ENCODE measurements at places on chromosomes 2 and 18.
A peak's percentile ranks its signal among the peaks of the same experiment; 100 is the strongest.

DNA sequence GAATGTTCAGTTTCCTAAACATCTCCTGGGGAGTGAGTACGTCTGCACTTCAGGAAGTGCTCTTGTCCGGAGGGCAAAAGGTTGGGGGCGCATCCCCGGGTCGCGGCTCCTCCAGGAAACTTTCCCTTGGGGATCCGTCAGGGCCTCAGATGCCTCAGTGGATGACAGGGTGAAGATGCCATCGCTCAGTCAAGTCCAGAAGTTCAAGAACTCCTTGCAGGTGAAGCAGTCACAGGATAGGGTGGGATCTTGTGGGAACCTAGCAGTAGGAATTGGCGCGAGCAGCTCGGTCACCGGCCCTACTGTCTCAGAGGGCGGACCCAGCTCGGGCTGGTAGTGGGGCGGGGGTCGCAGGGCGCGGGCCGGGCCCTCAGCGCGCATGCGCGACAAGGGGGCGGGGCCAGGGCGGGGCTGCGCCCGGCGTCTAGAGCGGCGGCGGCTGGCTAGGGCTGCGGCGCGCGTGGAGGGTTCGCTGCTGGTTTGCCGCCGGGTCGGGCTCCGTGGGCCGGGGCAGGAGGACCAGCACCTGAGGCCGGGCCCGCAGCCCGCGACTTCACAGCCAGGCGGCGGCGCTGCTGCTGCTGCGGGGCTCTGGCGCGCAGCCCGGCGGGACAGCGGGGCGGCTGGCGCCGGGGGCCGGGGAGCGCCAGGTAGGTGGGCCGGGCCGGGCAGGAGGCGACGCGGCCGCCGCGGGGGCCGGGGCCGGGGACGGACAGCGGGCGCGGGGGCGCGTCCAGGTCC, at the start of gene INPP4A:
TSS of gene INPP4A (plus strand) at position 423 of the 741 bp plus-strand sequence. CDS start 75,191 bp downstream, outside the sequence.
- peak; percentile 75 for DNase-seq

- DNase-seq, result no peak
Observed at GRCh38 chr2:8009010-8009597, 672.8 kb upstream of the ID2 start.

- no peak for DNase-seq
Observed at GRCh38 chr2:172783165-172783898, 47.7 kb downstream of the RAPGEF4 start.

DNA sequence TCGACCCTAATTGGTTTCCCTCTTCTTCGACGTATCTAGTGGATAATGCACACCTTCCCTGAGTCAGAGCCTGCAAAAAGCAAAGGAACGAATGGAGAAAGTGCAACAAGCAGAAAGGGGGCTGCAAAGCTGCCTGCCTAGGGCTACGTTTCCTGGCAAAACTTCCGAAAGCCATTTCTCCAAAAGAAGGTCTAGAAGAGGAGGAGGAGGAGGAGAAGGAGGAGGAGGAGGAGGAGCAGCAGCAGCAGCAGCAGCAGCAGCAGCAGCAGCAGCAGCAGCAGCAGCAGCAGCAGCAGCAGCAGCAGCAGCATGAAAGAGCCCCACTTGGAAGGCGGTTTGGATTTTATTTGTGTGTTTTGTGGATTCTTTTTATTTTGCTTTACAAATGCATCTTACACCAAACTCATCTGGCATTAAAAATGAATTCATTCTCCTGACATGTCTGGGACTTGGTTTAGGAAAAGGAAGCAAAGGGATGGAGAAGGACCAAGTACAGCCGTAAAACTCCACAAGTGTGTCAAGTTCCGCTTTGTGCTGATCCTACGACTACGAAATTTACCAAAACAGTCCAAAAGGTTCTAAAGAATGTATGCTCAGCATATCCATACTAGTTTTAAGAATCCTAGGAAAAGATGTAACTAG, 2.0 kb downstream of the TCF4 start:
- no peak for DNase-seq

- DNase-seq, result no peak
Observed at GRCh38 chr2:178448968-178449661, 1.9 kb downstream of the PRKRA start.

GRCh38 chr2:15668611-15669305, 77.1 kb downstream of the DDX1 start:
- no peak for DNase-seq

GRCh38 chr2:233049194-233049761, 10.9 kb upstream of the INPP5D start:
- no peak for DNase-seq
